ENCODE measurements at places on chromosomes 1 and 21. TPM values are rescaled to one million over a fixed set of nuclear protein-coding genes. Genes with fewer than 3 reads are reported as not detected.

OR2T11 gene
- not detected for total RNA-seq

- peak; percentile 54 for DNase-seq
These were observed 46.6 kb upstream of the GPR37L1 start for GRCh38 chr1:202076050-202076511.

TPTE gene
- total RNA-seq, result 0.43 TPM

EPHA8 gene
- not detected for total RNA-seq

LAMB3 gene
- total RNA-seq, result 3.9 TPM

DNA sequence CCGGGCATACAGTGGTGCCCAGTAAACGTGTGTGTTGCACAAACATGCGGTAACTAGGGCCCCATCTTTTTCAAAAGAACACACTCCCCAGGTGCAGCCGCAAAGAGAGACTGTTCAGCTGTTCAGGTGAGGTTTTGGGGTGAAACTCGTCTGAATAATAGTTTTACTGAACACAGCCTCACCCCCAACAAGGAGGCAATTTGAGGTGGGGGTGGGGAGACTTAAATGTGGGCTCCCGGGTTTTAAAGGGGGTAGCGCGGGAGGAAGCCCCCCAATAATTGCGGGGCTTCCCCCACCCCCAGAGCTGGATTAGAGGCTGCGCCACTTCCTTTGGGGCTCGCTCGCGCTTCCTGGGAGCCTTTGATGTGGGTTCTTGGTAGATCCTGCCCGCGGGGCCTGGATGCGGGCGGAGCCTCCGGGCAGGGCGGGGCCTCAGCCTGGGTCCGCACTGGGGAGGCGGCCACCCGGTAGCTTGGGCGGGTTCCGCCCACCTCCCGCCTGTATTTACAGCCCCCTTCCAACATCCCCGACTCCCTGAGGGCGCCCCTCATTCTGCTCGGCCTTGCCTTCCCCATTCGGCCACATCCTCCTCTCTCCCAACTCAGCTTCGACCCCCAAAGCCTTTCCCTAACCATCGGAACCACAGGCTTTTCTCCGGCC, 6.4 kb upstream of the EPHA2 start:
- DNase-seq, result no peak

- DNase-seq, result no peak
These were observed 64.4 kb upstream of the NEK2 start for GRCh38 chr1:211739671-211740411.

DNA sequence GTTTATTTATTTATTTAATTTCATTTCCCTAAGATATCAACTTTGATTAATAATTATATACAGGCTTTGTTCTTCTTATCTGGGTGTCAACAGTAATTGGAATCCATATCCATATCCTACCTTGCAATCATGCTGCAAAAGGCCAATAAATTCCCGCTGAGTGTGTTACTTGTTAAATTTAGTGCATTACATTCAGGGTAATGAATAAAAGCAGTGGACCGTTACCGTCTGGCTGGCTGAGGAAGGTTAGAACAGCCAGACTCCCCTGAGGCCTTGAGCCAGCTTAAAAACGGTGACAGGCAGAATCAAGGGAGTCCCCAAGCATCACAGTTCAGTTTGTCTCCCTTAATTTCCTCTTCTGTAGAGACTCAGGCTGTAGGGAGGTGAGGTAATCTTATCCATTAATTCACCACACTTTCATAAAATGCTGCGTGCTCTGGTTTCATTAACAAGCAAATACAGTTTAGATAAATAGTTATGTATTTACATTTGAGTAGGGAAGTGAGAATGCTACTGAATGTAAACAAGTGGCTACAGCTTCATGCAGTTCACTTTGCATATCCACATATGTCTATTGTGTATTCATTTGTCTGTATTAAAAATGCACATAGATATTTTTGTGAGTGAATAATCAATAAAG, 888.2 kb upstream of the CXADR start:
- no peak for DNase-seq

DNA sequence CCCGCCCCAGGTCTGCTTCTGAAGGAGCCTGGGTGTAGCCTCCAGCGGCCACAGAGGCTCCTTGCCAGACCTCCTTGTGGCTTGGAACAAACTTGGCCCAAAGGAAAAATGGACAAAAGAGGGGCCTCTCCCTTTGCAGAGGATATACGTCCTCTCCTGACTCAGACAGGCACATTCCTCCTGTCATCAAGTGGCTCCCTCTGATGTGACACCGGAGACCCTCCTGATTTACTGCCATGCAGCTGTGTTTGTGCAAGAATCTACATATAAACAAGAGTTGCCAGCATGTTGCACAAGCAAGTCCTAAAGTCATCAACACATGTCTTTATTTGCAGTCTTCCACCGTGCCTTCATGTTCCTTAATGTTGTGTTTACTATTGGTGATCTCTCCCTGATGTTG, 54.1 kb upstream of the F3 start:
- DNase-seq, result peak; percentile 95

ELAPOR1 gene
- 0.64 TPM for total RNA-seq

PLA2G2F gene
- total RNA-seq, result not detected

OR2M3 gene
- not detected for total RNA-seq

- DNase-seq, result no peak
These were observed 11.7 kb upstream of the SYPL2 start for GRCh38 chr1:109454497-109455133.

DNA sequence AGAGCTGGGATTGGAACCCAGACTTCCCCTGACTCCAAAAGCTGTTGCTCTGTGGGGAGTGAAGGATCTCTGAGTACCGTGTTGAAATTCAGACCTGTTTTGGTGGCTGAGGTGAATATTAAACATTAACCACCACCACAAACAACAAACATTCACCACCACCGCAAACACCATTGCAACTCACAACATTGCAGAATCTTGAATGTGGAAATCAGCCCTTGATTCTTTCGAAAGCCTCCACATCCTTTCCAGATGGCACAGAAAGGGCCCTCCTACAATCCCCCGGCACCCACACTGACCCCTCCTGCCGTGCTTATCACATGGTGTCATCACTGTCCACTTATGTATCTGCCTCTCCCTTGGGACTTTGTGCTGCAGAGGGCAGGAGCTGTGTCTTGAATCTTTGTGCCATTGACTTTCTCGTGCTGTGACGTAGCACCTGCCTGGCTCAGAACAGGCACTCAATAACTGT, 1.4 kb downstream of the CDA start:
- peak; percentile 92 for DNase-seq

- DNase-seq, result no peak
These were observed 10.5 kb upstream of the CNTN2 start for GRCh38 chr1:205032508-205032907.

- no peak for DNase-seq
These were observed 198.8 kb upstream of the SGIP1 start for GRCh38 chr1:66335125-66335524.

- peak; percentile 58 for DNase-seq
These were observed 52.2 kb downstream of the ZBTB40 start for GRCh38 chr1:22503721-22504410.
